Naive B cell (primary cell): ENCODE measurements at places on chromosomes 12 and 14. TPM values are rescaled to one million over a fixed set of nuclear protein-coding genes. Genes with fewer than 3 reads are reported as not detected.

GRCh38 chr12:82326905-82327503, 31.2 kb downstream of the CCDC59 start:
- no peak for DNase-seq

DNA sequence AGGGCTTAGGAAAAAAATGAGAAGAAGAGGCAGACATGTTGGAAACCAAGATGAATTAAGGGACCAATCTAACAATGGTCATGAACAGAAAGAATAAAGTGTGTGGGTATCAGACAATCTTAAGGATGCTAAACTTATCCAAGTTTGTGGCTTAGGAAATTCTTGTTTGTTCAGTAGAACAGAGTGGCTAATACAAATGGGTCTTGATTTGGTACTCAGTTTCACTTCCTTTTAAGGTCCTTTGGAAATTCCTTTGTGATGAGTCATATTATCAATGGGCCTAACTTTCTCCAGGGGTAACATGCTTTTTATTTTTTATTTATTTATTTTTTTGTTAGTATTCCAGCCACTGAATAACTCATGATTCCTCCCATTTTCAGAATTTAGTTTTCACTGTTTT, 1154.7 kb upstream of the FLRT2 start:
- no peak for DNase-seq

Gene MIPOL1
- not detected for polyA plus RNA-seq

- DNase-seq: no peak
These were observed 5.5 kb upstream of the VASH1 start for GRCh38 chr14:76755610-76756370.
